ENCODE measurements at places on chromosomes 12 and 14.

GRCh38 chr14:81280136-81280791 is 59.5 kb upstream of the GTF2A1 start:
- no peak for DNase-seq

GRCh38 chr12:30191696-30192455 is 408.1 kb upstream of the TMTC1 start:
- no peak for DNase-seq

GRCh38 chr14:98304574-98304973 is 967.4 kb downstream of the BCL11B start:
- no peak for DNase-seq

- DNase-seq: no peak
These were observed 44.0 kb downstream of the RHOJ start for GRCh38 chr14:63248211-63248610.

GRCh38 chr12:52971679-52972329 is 22.9 kb downstream of the KRT18 start:
- no peak for DNase-seq

GRCh38 chr12:129127771-129128170 is 274.5 kb downstream of the GLT1D1 start:
- no peak for DNase-seq

DNA sequence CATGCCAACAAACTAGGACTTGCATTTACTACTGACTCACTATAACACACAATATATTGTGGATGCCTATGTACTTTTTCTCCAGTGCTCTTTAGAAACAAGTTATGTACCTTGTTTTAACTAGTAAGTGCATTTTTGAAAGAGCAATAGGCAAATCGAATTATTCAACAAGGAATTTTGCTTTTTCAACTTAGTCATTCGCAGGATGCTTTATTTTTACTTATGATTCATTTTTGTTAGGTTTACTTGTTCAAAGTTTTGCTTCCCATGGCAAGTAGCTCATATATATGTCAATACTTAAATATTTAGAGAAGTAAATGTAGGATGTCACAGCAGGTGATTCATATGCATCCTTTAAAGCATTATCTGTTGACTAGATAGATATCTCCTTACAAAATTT is 149.8 kb downstream of the PELI2 start:
- no peak for DNase-seq

DNA sequence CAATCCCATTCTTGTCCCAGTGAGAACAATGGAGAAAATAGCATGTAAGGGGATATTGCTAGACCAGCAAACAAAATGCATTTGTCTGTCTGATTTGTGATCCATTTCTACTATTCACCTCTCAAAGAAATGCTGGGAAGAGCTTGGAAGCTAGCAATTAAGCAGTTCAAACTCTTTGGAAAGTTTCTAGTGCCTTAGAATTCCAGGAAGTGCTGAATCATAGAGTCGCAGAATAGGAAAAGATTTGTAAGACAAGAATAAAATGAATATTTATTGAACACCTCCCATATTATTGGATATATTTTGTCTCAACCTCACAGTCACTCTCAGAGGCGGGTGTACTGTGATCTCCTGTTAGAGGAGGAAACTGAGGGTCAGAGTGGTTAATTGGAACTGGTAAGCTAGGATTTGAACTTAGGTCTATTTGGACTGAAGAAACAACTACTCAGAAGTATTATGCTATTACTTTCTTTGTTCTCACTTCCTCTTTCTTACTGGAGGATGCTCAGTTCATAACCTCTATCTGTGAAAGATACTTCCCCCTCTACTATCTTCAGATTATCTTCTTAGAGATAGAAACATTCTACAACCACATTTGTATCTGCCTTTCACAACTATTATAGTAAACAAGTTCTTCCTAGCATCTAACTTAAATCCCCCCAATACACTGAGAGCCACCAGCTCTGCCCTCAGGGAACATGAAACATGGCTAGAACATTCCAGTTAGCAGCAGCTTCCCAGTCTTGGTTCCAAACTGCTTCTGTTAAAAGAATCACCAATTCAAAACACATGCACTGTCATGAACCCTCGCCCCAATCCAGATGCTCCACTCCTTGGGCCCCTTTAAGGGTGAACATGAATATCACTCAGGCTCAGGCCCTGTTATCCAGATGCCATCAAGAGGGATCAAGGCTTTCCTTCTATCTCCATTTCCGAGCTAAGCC is 64.2 kb downstream of the DRAM1 start:
- DNase-seq: peak; percentile 72

- DNase-seq: no peak
These were observed 102.6 kb upstream of the KRR1 start for GRCh38 chr12:75613981-75614380.

DNA sequence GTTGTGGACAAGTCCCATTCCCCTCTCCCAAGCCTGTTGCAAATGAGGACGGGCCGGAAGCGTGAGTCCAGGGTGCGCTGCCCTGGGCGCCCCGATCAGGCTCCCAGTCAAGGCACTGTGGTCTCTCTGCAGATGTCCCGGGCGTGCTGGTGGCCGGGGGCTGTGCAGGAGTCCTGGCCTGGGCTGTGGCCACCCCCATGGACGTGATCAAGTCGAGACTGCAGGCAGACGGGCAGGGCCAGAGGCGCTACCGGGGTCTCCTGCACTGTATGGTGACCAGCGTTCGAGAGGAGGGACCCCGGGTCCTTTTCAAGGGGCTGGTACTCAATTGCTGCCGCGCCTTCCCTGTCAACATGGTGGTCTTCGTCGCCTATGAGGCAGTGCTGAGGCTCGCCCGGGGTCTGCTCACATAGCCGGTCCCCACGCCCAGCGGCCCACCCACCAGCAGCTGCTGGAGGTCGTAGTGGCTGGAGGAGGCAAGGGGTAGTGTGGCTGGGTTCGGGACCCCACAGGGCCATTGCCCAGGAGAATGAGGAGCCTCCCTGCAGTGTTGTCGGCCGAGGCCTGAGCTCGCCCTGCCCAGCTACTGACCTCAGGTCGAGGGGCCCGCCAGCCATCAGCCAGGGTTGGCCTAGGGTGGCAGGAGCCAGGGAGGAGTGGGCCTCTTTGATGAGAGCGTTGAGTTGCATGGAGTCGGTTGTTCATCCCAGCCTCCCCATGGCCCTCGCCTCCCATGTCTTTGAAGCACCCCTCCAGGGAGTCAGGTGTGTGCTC is 6.3 kb downstream of the SLC25A47 start:
- no peak for DNase-seq

- DNase-seq: no peak
These were observed 753.6 kb downstream of the SLC16A7 start for GRCh38 chr12:60349232-60349978.
